Hematopoietic multipotent progenitor cell (in vitro differentiated cells): ENCODE measurements at places on chromosomes 3 and 15. TPM values are rescaled to one million over a fixed set of nuclear protein-coding genes. Genes with fewer than 3 reads are reported as not detected.

GRCh38 chr3:156216852-156217251 lies 96.5 kb downstream of the KCNAB1 start:
- DNase-seq, result no peak

ACP3 gene
- 0.27 TPM for total RNA-seq

DNA sequence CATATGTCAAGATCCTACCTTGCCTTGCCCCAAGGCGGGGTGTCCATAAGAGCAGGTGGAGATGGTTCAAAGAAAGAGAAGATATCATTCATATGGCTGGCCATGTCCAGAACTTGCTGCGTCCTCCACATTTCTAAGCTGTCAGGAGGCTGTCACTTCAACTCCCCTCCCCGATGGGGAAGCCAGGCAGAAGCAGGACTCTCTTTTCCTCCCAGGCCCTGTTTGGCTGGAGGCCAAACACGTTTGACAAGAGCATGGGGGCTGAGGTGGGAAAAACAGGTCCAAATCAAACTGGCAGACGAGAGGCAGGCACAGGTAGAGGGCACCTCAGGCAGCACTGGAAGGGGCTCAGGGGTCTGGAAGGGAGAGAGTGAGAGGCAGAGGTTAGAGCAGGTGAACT lies 37.7 kb downstream of the MESD start:
- DNase-seq, result no peak

CMTM7 gene
- total RNA-seq, result 23.4 TPM

CCNB2 gene
- 4.8 TPM for total RNA-seq
